Esophagus squamous epithelium (tissue), 5 donors: ENCODE measurements at places on chromosomes 3 and 15.

GRCh38 chr3:8607234-8608040 is 37.2 kb downstream of the SSUH2 start:
- no peak for DNase-seq

DNA sequence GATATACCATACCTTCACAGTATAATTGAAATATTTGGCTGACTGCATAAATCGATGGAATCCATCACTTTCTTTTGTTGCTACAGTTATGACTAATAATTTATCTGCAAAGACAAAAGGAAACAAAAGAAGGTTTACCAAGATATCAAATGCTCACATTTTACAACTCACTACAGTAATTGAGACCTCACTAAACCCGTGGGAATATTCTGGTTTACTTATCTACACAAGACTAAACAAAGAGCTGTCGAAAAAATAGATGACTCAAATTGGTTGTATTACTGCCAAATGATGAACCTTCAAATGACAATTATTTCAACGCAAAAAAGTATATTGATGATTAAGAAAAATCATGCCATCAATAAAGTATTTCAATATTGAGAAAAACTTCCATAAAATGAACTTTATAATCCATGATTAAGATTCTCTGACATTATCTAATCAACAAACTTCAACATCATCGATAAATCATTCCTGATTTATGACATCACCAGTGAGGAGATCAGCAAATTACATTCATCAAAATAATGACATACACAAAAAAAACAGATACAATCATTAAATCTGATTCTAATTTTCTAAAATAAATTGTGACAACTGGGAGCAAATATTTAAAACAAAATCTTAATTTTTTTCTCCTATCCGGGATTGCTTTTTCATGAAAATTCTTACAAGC is 36.7 kb downstream of the PLOD2 start:
- DNase-seq, result no peak

GRCh38 chr15:68349151-68349550 is 71.6 kb downstream of the FEM1B start:
- DNase-seq, result no peak

DNA sequence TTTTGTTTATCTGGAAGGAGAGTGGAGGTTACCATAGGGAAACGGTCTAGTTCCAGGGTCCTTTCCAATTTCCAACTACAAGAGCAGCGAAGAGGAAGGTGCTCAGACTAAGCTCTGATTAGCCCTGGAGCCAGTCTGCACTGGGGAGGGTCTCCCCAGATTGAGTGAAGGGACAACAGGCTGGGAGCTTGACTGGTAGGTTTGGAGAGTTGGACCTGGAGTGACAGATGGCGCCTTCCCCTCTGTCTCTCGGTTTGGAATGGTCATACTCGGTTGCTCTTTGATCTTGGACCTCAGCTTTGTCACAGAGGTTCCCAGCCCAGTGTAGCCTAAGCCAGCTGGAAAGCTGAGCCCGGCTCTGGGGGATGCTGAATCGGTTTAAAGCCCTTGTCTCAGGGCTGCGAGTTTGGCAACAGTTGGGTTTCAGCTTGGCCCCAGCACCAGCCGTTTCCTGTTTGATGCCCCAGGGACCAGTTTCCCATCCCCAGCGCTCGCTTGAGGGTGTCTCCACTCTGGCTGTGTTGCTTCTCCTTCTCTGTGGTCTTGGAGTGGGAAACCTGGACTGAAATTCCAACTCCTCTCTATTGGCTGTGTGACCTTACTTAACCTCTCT is 53.1 kb upstream of the ULK4 start:
- no peak for DNase-seq

DNA sequence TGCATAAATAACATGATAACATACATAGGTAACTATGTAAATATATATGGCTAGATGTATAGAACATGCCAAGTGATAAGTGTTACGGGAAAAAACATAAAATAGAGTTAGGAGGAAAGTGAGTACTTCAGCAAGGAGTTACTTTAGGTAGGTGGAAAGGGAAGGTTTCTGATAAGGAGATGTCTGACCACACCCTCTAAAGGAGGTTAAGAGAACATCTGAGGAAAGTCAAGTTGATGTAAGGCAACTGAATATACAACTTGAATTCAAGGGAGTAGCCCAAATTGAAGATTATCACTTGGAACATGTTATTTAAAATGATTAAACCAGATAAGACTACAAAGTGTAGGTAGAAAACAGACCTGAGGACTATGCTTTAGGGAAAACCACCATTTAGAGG is 13.8 kb downstream of the PIERCE2 start:
- no peak for DNase-seq

GRCh38 chr15:74365598-74366445 is 1.6 kb downstream of the CYP11A1 start:
- no peak for DNase-seq

GRCh38 chr15:74628199-74628598 is 12.6 kb downstream of the CLK3 start:
- DNase-seq, result no peak

DNA sequence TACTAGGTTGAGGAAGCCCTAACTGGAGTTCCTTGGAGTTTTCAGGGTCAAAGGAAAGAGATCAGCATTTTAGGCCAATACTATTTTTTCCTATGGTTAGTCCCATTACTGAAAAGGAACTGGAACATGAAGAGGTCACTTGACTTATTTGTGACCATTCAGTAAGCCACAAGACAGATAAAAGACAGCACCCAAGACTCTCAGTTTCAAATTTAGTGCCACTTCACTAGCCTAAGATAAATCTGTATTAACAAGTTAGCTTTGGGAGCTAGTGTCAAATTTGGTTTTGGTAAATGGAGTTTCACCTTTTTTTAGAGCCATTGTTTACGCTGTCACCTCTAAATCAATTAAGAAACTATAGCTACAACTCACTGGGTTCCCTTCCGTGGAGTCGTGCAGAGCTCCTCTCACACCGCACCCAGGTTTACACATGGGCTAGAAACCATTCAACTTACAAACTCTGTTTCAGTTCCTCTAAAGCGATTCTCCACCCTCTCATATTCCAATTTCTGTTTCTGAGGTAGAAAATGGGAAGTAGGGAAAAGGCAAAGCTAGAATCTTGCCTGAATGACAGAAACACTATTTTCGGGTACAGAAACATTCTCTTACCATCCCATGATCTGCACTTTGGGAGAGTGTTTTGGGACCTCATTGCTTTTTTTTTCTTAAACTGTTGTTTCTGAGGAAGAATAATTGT is 14.4 kb downstream of the CCDC32 start:
- no peak for DNase-seq

GRCh38 chr3:72482589-72483321 is 365.5 kb downstream of the SHQ1 start:
- DNase-seq, result peak; percentile 18

GRCh38 chr3:5504135-5504534 is 316.6 kb downstream of the EDEM1 start:
- no peak for DNase-seq

DNA sequence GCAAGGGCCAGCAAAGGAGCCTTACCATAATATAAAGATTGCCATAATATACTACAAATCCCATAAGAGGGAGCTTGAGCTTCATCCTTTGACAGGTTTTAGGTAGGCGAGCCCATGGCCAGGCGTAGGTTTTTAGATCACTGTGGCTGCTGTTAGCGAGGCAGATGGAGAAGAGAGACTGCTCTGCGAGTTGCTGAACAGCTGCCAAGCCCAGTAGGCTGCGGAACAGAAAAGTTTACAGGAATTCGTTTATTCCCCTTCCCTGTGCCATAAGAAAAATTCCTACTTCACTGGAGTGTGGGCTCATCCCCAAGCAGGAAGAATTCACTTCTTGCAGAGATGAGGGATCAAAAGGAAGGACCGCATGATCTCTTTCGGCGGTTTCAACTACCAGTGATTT is 30.5 kb downstream of the TMED3 start:
- no peak for DNase-seq

- DNase-seq, result no peak
Measured at GRCh38 chr15:57146506-57147201, 228.2 kb downstream of the TCF12 start.

GRCh38 chr15:20356444-20356910 is 185.1 kb downstream of the GOLGA6L6 start:
- no peak for DNase-seq

- DNase-seq, result peak; percentile 47
Measured at GRCh38 chr3:129576514-129577352, 29.7 kb downstream of the PLXND1 start.

DNA sequence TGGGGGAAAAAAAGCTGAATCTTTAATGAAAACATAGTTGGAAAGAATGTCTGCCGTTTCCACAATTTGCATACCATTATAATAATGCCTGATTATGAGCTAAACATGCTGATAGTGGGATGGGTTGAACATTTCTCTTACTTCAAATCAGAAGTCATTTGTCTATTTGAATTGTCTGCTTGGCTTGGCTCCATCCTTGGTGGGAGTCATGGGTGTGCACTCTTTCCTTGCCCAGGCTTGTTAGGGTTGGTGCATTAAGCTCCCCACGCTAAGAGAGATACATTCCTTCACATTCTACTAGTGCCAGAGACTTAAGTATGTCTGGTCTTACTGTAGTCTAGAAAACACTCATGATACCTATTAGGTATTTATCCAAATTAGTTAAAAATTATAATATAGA is 121.4 kb upstream of the RARB start:
- no peak for DNase-seq

DNA sequence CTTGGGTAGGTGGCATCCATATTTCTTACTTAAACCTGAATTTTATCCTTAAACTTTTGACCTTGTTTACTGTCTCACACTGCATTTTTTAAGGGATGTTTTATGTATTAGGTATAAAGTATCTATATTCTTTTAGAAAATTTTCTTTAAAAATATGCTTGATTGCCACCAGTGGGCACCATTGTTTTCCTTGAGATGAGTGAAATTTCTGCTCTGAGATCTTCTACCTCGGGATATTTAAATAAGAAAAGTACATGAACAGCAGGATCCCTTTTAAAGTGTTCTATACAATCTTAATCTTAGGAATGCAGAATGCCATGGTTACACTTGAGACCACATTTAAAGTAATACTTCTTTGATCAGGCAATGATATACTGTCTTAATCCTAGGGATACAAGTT is 108.7 kb downstream of the SLMAP start:
- DNase-seq, result no peak

DNA sequence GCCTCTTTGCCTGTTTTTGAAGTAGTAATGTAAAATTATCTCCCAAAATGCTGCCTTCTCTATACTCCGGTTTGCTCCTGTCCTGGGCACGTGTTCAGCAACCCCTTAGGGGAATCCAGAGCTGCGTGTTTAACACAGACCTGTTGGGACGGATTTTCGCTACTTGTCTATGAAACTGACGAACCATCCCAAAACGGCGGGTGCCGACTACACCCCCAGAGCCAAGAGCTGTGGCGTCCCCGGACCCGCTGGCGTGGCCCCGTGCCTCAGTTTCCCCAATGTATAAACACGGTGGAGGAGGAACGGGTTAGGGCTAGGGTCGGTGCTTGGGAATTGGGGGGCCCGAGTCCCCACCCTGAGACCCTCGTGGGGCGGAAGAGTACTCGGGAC is 473 bp downstream of the FHIT start:
- peak; percentile 8 for DNase-seq

GRCh38 chr3:72320955-72321303 is 527.3 kb downstream of the SHQ1 start:
- DNase-seq, result no peak

DNA sequence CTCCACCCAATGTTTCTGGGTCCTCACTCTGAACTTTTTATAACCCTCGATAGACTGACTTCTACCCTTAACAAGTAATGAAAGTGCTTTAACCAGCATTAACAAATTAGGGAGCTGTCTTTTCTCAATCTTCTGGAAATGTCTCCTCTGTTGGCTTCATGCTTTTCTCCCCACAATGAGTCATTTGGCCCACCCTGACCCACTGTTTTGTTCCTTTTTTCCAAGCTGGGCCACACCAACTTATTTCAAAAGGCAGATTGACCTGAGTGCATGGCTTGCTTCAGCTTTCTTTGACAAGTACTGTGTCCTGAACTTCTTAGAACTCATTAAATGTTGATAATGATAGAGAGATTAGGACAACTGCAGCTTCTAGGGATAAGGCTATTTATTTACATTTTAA is 199.6 kb upstream of the SEMA6D start:
- DNase-seq, result no peak

DNA sequence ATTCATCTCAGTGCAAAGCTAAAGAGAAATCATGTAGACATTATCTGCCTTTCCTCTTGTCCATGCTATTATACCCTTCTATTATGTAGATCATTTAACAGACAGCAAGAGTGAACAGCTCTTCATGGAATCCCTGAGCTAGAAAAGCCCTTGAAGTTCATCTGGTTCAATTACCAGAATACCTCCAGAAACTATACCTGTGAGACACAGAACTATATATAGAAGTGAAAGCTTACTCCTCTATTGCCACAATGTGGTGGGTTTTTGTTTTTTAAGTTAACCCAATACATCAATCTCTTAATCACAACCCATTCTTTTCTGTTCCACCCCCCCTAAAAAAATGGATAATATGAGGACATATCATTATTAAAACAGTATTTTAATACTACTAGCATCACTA is 347.7 kb downstream of the PLCL2 start:
- DNase-seq, result no peak

DNA sequence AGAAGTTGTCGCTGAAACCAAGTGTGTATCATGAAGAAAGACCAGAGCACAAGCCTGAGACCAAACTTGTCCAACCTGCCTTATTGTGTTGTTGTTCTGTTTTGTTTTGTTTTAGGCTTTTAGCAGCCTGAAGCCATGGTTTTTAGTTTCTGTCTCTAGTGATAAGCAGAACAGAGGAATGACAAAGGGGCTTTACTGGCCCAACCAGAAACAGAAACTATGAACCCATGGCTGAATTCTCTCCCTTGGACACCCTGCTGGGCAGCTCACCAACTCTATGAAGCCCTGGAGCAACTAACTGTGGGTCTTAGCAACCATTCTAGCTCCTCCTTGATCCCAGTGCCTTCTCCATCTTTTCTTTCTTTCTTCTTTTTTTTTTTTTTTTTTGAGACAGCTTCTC is 30.3 kb downstream of the HCLS1 start:
- no peak for DNase-seq

DNA sequence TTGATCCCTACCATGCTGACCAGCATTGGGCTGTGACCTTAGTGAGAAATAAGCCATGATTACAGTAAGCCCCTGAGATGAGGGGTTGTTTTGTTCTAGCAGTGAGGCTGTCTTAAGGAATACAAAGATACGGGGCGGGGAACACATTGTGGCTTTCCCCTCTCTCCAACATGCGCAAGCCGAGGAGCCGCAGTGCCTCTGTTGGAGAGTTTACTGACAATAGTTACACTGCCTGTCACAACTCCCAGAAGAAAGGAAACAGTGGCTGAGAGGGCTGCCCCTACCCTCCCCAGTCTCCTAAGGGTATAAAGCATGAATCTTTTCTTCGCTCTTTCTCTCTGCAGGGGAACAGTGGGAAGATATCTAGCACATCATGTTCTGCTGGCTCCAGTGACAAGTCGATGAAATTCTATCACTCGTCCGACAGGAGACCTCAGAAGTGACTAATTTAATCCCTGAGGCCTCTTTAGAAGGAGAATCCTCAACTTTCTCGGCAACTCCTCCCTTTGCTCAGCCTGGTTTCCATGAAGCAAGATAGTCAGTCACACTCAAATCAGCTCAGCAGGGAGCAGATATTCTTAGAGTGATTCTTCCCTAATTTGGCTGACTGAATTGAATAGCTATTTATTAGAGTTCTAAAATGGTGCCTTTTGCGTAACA is 409.0 kb upstream of the PROK2 start:
- DNase-seq, result no peak
